Cortex of kidney (tissue), 1 donor: ENCODE measurements at places on chromosomes 7 and 10.

DNA sequence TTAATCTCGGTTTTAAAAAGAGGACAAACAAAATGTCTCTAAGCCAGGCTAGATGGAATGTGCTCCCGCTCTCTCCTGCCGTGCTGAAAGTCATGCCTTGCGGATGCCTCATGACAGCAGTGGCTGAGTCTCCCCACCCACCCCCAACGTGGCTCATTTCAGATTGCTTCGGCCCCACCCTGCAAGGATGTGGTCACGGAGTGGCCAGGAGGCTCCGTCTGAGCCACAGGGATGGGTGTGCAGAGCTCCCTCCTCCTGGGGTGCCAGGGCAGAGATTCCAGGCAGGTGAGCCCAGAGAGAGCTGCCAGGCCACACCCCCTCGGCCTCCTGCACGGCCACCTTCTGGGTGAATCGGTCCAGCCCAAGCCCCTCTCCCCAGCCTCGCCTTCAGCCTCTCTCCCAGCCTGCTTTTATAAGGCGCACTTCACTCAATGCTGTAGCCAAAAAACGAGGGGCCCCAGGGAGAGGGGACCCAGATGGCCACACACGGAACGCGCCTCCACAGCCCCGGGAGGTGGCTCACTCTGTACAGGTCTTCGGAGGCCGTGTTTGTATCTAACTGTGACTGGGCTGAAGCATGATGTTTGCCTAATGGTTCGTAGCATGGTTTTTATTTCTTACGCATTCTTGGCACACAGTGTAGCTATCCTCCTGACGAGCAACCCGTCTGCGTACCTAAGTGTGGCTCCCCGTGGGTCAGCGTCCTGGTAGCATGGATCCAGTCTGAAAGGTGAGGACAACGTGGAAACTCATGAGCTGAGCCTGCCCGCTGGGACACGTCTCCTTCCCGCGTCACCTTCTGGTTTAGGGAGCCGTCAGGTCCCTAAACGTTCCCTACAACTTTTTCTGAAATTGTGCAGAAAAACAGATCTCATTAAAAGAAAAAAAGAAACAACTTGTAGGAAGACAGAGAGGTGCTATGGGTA, 413.8 kb upstream of the FOXK1 start:
- DNase-seq = no peak

DNA sequence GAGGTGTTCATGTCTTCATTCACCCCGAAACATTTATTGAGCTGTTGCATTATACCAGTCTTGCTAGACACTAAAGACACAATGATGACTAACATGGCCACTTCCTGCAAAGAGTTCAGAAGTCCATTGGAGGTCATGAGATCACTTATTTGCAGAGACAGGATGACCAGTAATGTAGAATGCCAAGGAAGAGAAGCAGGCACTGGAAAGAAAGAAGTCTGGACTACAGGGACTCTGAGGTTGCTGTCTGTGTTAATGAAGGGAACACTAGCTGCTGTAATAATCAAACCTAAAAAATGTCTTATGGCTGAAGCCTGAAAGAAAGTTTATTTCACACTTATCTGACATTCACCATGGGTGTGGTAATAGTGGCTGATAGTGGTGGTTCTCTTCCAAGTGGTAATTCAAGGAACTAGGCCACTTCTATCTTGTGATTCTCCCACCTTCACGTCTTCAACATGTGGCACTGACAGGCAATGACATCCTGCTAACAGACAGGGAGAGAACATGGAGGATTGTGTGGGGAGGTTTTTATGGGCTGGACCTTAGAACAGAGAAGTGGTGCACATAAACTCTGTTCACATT, 89.2 kb upstream of the MKLN1 start:
- no peak for DNase-seq

- DNase-seq = no peak
These were observed 373 bp downstream of the PAXIP1 start for GRCh38 chr7:155002411-155003091.

- no peak for DNase-seq
These were observed 649.2 kb downstream of the SDK1 start for GRCh38 chr7:3950249-3950648.

- no peak for DNase-seq
These were observed 205.2 kb downstream of the GLRX3 start for GRCh38 chr10:130341356-130341755.

GRCh38 chr10:63628526-63629362, 107.5 kb downstream of the REEP3 start:
- DNase-seq = no peak

GRCh38 chr10:86960003-86960862, 1.8 kb downstream of the SNCG start:
- no peak for DNase-seq

DNA sequence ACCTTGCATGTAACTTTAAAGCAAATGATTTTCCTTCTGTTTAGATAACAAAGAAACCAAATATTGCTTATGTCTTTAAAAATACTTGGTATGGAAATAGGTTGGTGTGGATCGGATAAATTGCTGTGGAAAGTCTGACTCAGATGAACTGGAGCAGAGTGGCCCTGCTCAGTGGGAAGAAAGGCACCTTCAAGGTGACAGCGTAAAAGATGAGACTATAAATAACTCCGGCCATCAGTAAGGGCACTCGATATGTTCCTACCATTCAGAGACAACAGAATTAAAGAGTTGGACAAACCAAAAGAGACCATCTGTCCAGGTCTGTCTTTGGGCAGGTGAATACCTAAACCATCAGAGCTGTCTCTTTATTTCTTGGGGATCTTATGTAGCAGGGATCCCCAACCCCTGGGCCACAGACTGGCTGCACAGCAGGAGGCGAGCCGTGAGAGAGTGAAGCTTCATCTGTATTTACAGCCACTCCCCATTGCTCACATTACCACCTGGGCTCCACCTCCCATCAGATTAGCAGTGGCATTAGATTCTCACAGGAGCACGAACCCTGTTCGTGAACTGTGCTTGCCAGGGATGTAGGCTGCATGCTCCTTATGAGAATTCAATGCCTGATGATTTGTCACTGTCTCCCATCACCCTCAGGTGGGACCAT, 357.1 kb downstream of the PRPF18 start:
- DNase-seq = no peak

GRCh38 chr10:43166880-43167497, 28.7 kb downstream of the CSGALNACT2 start:
- no peak for DNase-seq

- no peak for DNase-seq
These were observed 31.8 kb upstream of the PRSS1 start for GRCh38 chr7:142717453-142717852.

DNA sequence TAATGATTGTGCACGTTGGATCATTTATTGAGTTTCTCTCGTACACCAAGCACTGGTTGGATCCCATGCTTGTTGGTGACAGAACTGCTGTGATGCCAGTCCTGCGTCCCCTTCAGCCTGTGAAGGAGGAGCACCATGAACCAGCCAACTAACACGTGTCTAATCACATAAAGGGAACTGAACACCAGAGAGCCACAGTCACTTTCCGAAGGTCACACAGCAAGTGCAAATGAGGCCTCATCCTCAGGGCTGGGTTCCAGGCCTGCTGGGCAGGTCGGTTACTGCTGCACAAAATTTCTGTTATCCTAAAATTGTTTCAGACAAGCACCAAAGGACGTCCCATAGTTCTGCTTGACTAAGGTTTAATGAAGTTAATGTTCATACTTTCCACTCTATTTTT, 332.0 kb upstream of the ZNF32 start:
- no peak for DNase-seq

GRCh38 chr7:29288181-29289091, 93.9 kb downstream of the CHN2 start:
- DNase-seq = no peak

GRCh38 chr7:92835261-92835850, 1.0 kb downstream of the CDK6 start:
- DNase-seq = no peak

GRCh38 chr7:33824911-33825459, 80.4 kb upstream of the BMPER start:
- no peak for DNase-seq

DNA sequence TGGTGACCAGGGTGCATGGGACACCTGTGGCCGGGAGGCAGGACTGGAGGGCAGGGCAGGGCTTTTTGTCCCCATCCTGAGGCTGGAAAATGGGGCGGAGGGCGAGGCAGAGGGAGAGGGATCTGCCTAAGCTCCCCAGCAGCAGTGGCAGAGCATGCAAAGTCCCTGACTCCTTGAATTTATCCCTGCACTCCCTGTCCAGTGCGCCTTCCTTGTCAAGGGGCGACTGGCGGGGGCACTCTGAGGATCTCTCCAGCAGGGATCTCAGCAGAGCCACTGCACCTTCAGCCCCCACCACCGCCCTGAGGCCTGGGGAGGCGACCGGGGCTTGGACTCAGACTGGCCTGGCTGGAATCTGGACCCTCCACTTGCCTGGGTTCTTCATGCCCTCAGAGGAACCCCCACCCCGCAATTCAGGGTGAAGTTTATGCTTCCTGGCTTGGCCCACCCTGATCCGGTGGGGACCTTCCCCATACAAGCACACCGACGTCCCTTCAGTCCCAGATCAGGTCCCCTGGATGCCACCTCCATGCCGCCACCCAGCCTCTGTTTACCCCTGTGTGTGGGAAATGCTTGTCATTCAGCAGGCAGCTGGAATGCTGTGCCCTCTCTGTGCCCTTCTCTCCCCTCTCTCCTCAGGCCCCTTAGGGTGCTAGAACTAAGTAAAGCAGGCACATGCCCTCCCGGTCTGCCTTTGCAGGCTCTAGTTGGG, 46.3 kb downstream of the CDH23 start:
- DNase-seq = no peak

GRCh38 chr10:49118430-49119074, 3.2 kb upstream of the VSTM4 start:
- DNase-seq = no peak

GRCh38 chr7:54159088-54159487, 383.1 kb upstream of the VSTM2A start:
- DNase-seq = no peak

GRCh38 chr7:51187941-51188340, 128.7 kb downstream of the COBL start:
- DNase-seq = no peak

- no peak for DNase-seq
These were observed 35.3 kb downstream of the IL15RA start for GRCh38 chr10:5942001-5942400.

DNA sequence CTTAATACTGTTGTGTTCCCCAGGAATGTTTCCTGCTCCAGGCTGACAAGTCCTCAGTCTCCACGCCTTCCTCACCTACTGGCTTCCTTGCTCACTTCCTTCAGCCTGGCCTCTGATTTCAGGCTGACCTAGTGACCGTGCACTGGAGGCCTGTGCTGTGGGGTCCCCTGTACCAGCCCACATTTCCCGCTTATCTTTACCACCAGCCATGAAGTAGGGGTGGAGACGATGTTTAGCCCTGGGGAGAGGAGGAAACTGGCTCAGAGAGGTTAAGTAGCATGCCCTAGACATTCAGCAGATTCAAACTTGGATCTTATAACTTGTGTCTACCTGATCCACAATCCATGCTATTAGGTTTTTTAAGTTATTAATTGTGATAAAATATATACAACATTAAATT, 4.8 kb upstream of the ZNF488 start:
- no peak for DNase-seq

DNA sequence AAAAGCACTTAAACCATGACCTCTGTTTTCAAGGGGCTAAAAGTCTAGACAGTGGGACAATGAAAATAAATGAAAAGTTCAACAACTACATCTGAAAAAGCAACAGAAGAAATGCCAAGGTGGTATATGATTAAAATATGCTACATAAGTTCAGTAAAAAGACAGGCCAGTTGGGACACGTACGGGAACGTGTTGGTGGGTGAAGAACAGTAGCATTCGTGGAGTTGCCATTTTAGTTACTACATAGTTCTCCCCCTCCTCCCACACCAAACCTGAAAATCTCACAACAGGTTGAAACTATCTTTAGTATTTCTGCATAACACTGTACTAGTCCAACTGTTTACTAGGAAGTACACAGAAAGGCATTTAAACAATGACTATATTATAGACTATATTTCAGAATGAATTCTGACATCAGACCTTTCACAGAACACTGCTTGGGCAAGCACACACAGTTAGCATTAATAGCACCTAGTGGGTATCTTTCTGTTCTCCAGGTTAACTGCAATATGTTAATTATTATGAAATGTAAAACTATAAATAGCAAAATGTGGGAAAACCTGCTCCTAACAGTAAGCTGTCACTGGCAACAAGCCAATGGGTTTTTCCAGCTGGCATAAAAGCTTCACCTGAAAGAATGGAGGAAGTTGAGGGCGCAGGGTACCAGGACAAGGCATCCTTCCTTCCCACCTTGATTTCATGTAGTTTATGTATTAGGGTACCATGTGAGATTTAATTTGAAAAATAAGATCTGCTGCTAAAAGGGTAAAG, 135.0 kb downstream of the STRA8 start:
- DNase-seq = no peak

DNA sequence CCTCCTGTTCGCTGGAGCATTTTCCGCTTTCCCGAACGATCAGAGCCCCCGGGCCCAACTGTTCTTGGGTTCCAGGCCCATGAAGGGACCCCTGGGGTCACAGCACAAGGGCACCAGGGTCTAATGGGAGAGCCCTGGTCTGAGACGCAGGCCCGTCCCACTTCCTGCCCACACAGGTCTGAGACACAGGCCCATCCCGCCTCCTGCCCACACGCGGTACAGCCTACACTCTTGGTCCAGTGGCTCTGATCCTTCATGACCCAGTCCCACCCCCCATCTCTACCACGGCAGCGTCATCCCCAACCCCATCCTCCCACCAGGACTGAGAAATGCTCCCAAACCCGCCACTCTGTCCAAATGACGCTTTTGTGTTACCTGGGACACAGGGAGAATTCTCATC, 38.7 kb upstream of the SAMD8 start:
- no peak for DNase-seq

DNA sequence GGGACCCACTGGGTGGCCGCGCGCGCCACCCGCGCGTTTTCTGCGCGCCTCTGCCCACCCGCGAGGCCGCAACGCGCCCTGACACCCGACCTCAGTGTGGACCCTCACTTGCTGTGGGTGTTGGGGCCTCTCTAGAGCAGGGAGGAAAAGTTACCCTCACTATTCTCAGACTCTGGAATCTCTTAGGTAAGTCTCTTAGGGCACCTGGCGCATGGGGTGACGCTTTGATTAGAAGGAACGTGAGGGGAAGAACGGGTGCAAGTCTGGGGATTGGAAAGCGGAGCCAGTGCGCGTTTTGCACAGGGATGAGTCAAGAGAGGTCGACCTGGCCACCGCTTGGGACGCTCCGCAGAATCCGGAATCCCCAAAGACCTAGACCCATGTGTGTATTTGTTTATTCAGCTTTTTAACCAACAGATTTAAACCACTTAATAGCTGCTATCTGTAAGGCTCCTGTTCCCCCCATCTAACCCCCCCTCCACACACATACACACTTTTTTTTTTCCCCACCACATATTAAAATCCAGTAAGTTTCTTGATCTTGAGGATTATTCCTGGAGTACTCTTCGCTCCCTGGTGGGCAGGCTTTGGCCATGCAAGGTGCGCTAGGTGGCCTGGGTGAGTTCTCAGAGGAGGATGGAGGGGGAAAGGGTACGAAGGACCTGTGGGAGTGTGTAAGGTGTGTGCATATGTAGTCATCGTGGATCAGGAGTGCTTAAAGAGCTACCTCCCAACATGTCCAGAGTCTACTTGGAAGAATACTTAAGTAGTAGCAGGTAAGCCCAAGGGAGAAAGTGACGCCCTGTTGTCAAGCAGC, 169.1 kb upstream of the PPP1R3A start:
- DNase-seq = no peak
